ENCODE measurements at places on chromosomes 3 and 15.

DNA sequence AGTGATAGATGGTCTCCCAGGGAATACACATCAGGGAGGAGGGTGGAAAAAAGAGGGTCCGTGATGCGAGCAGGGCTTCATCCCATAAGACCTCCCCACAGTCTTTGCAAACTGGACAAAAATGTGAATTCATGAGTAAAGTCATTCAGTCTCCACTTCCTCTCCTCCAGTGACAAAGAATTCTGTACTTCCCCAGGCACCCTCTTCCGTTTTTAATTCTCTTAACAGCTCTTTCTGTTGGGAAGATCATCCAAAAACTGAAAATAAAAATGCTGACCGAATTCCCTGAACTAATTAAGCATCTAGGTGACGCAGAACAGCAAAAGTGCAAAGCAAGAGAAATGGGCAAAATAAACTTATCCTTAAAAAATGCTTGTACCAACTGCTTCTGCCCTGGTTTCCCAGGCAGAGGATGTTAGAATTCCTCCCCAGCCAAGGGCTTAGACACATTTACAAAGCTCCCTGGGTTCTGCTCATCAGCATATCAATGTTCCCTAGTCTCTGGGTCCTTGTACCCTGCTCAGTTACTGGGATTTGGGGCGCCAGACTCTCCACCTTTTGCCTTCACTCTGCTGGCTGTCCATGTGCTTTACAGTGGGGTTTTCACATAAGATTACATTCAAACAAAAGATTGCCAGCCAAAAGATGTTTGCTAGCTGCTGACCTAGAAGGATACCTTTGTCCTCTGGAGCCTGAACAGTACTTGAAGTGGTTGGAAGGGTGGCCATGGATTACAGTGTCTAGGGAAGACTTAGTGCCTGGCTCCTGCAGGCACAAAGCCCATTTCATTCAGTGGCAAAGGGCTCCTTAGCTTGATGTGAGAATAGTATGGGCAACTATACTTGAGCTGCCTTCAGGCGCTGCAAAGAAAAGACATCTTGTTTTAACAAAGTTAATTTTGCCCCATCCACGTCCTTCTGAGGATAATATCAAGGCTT is 69.4 kb downstream of the ARNT2 start:
- DNase-seq: no peak

DNA sequence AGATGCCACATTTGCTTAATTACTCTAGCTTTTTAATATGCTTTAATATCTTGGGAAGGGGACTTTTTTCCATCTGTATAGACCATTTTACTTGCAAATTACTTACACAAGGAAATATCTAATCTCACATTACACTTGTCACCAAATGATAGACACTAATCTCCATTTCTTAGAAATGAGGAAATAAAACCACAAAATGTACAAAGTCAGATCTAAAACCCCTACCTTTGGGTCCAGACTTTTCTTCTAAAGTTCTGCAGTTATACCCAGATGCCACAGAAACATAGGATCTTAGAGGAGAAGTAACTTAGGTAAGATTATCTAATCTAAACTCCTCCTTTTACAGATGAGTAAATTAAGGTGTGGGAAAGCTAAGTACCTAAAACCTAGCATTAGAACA is 44.3 kb downstream of the CD200R1L start:
- no peak for DNase-seq

GRCh38 chr3:126149960-126150515 is 30.3 kb downstream of the ALDH1L1 start:
- no peak for DNase-seq

- peak; percentile 55 for DNase-seq
Observed at GRCh38 chr3:71582612-71583565, 639 bp downstream of the FOXP1 start.

- DNase-seq: no peak
Observed at GRCh38 chr3:127092776-127093175, 100.2 kb upstream of the PRR23E start.

DNA sequence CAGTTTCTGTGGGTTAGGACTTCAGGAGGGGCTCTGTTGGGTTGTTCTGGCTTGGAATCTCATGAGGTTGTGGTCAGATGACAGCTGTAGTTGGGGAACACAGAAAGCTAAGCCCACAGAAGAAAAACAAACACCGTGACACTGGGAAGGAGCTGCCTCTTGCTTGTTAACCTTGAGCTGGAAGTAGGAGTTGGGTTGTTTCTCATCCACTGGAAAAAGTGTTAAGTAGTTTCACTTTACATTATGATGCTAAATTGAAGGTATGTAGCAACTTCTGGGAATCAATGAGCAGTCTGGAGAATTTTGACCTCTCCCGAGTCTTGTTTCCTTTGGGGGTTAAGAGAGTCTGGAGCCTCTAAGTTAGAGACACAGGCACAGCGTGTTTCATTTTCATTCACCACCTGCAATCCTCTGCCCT is 20.4 kb downstream of the HACD3 start:
- DNase-seq: peak; percentile 21

DNA sequence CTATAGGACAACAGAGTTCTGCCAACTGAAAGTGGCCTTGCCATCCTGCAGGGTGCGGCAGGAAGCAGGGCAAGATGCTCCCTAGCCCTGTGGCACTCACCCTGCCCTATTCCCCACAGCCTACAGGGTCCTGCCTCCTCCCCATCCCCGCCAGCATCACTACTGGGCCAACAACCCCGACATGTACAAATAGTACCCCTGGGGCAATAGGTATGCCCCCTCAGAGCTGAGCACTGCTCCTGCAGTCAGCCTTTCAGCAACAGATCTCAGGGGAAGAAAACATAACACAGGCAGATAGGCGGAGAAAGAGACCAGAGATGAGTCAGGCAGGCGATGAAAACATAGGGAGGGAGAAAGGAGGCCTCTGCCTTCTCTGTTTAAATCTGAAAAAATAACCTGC is 74.7 kb downstream of the XXYLT1 start:
- peak; percentile 64 for DNase-seq

DNA sequence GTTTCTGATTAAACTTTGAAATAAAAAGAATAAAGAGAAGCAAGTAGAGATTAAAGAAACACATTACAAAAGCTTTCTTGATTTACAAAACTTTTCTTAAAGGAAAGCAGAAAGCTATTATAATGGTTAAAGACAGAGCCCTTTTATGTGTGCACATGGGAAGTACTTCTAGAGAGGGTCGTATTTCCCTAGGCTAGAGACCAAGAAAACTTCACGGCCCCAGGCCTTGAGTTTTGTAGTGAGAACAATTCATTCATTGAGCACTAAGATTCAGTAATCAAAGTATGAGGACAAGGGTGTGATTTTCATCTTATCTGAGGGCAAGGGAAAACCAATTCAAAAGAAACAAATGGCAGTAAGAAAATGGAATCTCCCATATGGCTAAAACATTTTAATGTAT is 854.1 kb downstream of the ROBO1 start:
- peak; percentile 31 for DNase-seq

- DNase-seq: no peak
Observed at GRCh38 chr15:50767332-50767861, 1.9 kb upstream of the SPPL2A start.

GRCh38 chr3:60752809-60753208 is 498.4 kb downstream of the FHIT start:
- peak; percentile 83 for DNase-seq

DNA sequence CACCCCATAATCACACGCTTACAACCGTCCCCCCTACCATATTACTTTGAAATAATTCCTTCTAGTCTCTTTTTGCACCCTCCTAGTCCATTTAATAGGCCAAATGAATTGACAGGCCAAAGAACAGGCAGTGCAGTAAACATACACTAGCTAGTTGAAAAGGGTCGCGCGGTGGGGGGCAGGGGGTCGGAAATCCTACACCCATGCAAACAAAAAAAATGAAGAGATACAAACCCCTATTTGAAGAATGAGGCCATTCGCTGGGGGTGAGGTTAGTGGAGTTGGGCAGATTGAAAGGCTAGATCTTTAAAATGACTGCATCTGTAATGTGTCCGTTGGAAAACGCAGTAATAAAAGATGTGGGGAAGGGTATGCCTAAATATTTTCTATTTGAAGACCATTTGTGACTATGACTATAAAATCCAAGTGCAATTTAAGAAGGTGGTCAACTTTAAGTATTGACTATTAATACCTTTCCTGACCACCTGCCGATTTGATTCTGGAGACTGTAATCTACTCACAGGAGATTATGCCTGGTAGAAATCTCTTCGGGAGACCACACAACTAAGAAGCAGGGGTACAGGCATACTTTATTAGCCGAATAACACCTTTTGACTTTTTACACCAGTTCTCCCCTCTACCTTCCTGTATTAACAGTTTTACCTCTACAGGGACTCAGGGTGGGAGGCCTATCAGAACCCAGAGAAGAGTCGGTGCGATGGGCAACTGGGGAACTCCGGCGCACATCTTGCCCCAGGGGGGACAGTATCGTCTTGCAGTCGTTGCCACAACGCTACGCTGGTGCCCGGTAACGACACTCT is 762 bp upstream of the ARL6 start:
- DNase-seq: no peak

DNA sequence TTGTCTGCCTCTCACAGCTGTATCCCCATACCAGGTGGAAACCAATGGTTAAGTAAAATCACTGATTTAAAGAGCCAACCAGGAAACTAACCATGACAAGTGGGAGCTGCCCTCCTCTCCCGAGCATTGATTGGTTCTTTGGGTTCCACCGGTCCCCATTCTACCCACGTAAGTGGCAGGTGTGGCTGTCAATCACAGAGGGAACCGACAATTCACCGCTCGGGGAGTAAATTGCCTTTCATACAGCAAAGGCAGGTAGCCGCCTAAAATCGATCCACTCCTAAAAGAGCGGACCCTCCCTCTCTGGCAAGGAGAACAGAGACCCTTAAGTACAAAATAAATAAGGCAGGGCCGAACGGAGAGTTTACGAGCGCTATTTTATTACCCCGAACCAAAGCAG is 1.2 kb downstream of the ERC2 start:
- peak; percentile 25 for DNase-seq

- DNase-seq: no peak
Observed at GRCh38 chr3:71906976-71907375, 122.0 kb upstream of the PROK2 start.

DNA sequence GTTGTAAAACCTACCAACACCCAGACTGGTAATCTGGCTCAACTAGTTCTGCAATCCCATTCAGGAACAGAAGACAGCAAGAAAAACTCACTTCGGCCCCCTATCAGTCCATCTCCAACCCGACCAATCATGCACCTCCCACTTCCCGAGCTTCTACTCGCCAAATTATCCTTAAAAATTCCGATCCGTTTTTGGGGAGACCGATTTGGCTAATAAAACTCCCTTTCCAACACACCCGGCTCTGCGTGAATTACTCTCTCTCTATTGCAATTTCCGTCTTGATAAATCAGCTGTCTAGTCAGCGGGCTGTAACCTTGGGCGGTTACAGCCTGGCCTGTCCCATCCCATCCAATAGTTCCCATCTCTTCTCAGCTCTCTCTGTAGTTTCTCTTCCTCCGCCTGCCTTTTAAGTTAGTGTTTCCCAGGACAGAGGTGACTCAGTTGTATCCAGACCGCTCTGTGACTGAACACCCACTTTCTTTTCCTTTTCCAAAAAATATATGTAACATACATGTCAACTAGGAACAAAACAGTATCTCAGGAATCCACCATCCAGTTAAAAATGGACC is 780 bp upstream of the ACAD9 start:
- DNase-seq: peak; percentile 78

- DNase-seq: no peak
Observed at GRCh38 chr3:170154569-170155143, 26.9 kb downstream of the PHC3 start.

- DNase-seq: peak; percentile 88
Observed at GRCh38 chr3:12705981-12706380, 42.1 kb upstream of the RAF1 start.

DNA sequence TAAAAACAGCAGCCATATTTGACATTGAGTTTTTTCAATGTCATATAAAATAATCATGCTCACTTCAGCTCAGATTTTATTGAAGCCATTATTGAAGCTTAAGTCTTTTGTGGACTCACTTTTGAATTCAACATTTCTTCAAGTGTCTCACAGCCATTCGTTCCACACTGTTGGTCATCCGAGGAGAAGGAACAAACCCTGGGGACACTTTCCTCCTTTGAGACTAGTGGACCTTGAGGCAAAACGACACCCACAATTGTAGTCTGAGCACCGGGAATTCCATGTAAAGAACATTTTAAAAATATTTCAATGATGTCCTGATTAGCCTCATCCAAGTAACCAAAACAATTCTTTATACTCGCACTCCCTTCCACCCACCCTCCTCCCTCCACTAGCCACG is 174.7 kb downstream of the CD47 start:
- DNase-seq: no peak

DNA sequence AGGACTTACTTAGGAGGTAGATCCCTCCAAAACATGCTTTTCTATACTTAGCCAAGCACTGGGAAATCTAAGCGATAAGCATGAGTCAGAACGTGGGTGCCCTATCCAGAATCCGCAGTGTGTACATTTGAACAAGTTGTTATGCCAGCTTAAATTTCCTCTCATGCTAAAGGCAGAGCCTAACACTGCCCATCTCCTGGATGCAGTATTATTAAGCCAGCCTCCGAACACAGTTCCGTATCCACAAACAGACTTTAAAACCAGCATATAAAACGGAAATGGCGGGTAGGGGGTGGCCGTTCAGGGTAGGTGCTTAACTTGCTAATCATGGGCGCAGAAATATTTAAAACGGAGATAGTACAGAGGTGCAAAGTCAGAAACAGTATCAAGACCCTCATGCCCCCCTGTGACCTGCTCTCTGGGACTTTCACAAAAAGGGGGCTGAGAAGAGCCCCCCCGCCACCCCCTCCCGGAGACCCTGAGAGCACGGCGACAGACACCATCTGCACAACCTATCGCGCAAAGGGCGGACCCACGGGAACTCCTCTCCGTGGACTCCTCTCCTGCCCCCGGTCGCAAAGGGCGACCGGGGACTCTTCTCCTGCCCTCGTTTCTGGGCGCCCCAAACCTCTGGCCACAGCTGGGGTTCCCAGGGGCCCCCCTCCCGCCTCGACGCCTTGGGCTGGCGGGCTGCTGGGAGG is 889 bp upstream of the LRRIQ4 start:
- DNase-seq: peak; percentile 78

GRCh38 chr15:74995779-74996765 is 709 bp downstream of the SCAMP5 start:
- DNase-seq: no peak

DNA sequence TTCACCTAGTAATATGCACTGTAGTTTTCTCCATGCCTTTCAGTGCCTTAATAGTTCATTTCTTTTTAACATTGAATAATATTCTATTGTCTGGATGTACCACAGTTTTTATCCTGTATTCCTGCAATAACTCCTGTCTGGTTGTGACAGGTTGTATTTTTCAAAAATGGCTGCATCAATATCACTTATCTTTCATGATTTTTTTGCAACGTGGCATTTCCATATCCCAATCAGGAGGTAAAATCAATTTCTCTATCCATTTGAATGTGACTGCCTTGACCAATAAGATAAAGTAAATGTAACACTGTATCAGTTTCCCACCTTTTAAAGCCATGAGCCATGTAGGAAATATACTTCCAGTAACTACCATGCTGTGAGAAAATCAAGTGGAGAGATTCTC is 27.5 kb upstream of the EPHA3 start:
- DNase-seq: no peak

- DNase-seq: peak; percentile 58
Observed at GRCh38 chr3:127673191-127674100, 694 bp downstream of the ABTB1 start.
